Cardiac ventricle fibroblast (primary cell): ENCODE measurements at places on chromosomes 3 and 15. TPM values are rescaled to one million over a fixed set of nuclear protein-coding genes. Genes with fewer than 3 reads are reported as not detected.

INSYN1 gene
- 3.6 and 5.6 TPM in 2 replicates for total RNA-seq

VWA5B2 gene
- total RNA-seq = 0.05 and 0.06 TPM in 2 replicates

COL7A1 gene
- total RNA-seq = 9.5 and 13.6 TPM in 2 replicates

FBXW12 gene
- total RNA-seq = not detected in 2 replicates

MYRIP gene
- total RNA-seq = 0.12 and 0.34 TPM in 2 replicates

ZNF660 gene
- 0.94 and 1.3 TPM in 2 replicates for total RNA-seq

CCDC9B gene
- total RNA-seq = 0.44 and 1.3 TPM in 2 replicates

SCN11A gene
- 0.12 and 0.15 TPM in 2 replicates for total RNA-seq

SNRPA1 gene
- 21.6 and 27.8 TPM in 2 replicates for total RNA-seq

CHST13 gene
- not detected in 2 replicates for total RNA-seq

REC114 gene
- total RNA-seq = not detected in 2 replicates

CTXN2 gene
- total RNA-seq = not detected in 2 replicates

BLM gene
- total RNA-seq = 0.64 and 2.4 TPM in 2 replicates

KBTBD13 gene
- total RNA-seq = not detected in 2 replicates

ZBED2 gene
- not detected in 2 replicates for total RNA-seq

SERINC4 gene
- total RNA-seq = not detected in 2 replicates

SLC30A4 gene
- 6.5 and 7.1 TPM in 2 replicates for total RNA-seq

DGKG gene
- total RNA-seq = 0.25 TPM in 1 of 2 replicates, not detected in the other

APPL1 gene
- 21.3 and 26.6 TPM in 2 replicates for total RNA-seq

PATL2 gene
- total RNA-seq = 0.10 and 0.12 TPM in 2 replicates

ST3GAL6 gene
- total RNA-seq = 11.0 and 12.0 TPM in 2 replicates

TNNC1 gene
- total RNA-seq = 0.31 TPM in 1 of 2 replicates, not detected in the other

PYGO1 gene
- 7.1 and 8.3 TPM in 2 replicates for total RNA-seq

LHFPL4 gene
- total RNA-seq = 0.29 TPM in 1 of 2 replicates, not detected in the other

CCR2 gene
- total RNA-seq = not detected in 2 replicates

KCNMB3 gene
- total RNA-seq = 0.37 and 1.1 TPM in 2 replicates

JAGN1 gene
- 34.1 and 40.8 TPM in 2 replicates for total RNA-seq

CCDC33 gene
- not detected in 2 replicates for total RNA-seq

HYAL1 gene
- total RNA-seq = 2.7 and 7.4 TPM in 2 replicates

PARL gene
- total RNA-seq = 26.4 and 44.7 TPM in 2 replicates

PLA2G4D gene
- not detected in 2 replicates for total RNA-seq

KLHL6 gene
- total RNA-seq = 0.06 TPM in 1 of 2 replicates, not detected in the other

POPDC2 gene
- 3.8 TPM in 1 of 2 replicates, not detected in the other for total RNA-seq

RGMA gene
- total RNA-seq = 14.9 and 19.3 TPM in 2 replicates

CEMIP gene
- 70.2 and 73.9 TPM in 2 replicates for total RNA-seq

ATP2B2 gene
- total RNA-seq = not detected in 2 replicates

FOXL2 gene
- not detected in 2 replicates for total RNA-seq

CHRD gene
- total RNA-seq = 1.0 and 2.2 TPM in 2 replicates

TLR9 gene
- total RNA-seq = not detected in 2 replicates

SUCNR1 gene
- total RNA-seq = not detected in 2 replicates

ANKDD1A gene
- 3.3 and 3.6 TPM in 2 replicates for total RNA-seq

USP3 gene
- total RNA-seq = 26.4 and 28.0 TPM in 2 replicates

AADACL2 gene
- not detected in 2 replicates for total RNA-seq

PLA2G4E gene
- not detected in 2 replicates for total RNA-seq

DUOX2 gene
- total RNA-seq = not detected in 2 replicates

CACNA2D2 gene
- total RNA-seq = not detected in 2 replicates

CLSTN2 gene
- 4.8 and 5.6 TPM in 2 replicates for total RNA-seq

STRIT1 gene
- total RNA-seq = not detected in 2 replicates

SATB1 gene
- 13.9 and 26.1 TPM in 2 replicates for total RNA-seq

GAP43 gene
- total RNA-seq = 1.9 and 4.9 TPM in 2 replicates

DPPA4 gene
- total RNA-seq = not detected in 2 replicates
